Central memory CD8-positive, alpha-beta T cell (primary cell): ENCODE measurements at places on chromosomes 1 and 21.

DNA sequence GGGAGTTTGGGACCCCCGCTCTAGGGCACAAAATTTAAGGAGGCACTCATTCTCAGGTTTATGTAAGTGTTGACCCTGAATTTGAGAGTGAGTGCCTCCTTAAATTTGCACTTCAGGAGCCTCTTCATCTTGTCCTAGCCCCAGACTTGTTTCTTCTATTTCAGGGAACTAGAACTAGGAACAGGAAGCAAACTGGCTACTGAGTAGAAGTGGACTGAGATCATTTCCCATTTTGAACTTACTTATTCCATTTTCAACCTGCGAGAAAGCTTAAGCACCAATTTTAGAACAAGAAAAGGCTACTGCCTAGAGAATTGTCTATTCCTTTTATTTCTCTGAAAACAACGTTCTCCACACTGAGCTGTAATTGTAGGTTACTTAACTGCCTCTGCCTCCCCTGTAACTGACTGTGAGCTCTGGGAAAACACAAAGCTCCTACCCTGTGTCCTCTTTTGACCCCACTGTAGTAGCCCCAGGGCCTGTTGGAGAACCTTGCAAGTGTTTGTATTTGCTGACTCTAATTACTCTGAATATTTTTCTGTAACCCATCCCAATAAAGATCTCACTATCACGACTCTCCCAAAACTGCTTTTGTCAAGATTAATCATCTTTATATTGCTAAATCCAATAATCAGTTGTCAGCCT, 2.5 kb downstream of the PPT1 start:
- no peak for DNase-seq
- peaks cover 21% of the 10 kb centered on the region for H3K36me3 ChIP-seq

DNA sequence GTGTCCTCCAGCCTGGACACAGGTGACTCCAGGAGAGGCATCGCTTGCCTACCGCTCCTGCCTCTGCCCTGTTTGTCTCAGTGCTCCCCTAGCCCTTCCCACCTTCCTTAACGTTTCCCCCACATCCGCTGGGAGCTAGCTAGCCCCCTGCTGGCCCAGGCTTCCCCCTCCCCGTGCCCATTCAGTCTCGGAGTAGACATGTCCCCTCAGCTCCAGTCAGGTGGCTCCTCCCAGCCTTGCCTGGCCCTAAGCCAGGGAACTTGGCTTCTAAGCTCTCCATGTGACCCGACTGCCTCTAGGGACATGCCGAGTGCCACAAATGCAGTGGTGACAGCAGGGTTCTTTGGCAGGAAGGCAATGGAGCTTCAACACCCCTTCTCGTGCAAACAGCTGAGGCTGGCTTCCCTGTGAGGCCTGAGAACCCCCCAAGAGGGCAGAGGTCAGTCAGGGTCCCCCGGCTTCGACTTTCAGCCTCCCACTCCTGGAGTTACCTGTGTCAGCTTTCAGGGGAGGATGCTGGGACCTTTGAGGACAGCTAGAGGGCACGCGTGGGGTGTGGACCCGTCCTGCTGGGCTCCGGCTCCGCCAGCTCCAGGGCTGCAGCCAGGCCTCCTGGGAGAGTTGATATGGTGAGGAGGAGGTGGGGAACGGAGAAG, 16.2 kb downstream of the DRAXIN start:
- no peak for DNase-seq
- no peak overlapping the region for H3K4me3 ChIP-seq
- no peak overlapping the region for H3K27ac ChIP-seq
- peaks cover 9% of the 10 kb centered on the region for H3K27me3 ChIP-seq
- peaks cover 2% of the 10 kb centered on the region for H3K36me3 ChIP-seq

DNA sequence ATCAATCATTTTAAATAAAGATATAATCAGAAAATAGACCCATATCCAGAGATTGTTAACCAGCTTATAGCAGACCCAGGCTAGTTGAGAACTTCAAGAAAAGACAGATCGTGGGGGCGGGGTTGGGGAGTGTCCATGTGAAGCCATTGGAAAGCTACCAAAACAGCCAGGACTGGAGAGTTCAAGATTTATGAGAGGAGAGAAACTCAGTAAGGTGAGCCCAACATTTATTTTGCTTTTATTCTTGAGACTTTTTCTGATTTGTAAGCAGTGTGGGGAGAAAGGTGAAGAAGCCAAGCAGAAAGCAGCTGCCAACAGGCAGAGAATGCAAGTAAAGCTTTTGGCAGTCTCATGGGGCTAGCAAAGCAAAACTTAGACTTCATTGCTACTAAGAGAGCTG, 179.9 kb downstream of the VPS13D start:
- no peak overlapping the region for H3K27ac ChIP-seq
- no peak for DNase-seq
- peaks cover 13% of the 10 kb centered on the region for H3K36me3 ChIP-seq
- no peaks in the 10 kb centered on the region for H3K27me3 ChIP-seq

- H3K27me3 ChIP-seq: peaks cover 21% of the 10 kb centered on the region
- no peak overlapping the region for H3K4me3 ChIP-seq
- no peak for DNase-seq
Observed at GRCh38 chr1:178962853-178963711, 62.6 kb upstream of the FAM20B start.

DNA sequence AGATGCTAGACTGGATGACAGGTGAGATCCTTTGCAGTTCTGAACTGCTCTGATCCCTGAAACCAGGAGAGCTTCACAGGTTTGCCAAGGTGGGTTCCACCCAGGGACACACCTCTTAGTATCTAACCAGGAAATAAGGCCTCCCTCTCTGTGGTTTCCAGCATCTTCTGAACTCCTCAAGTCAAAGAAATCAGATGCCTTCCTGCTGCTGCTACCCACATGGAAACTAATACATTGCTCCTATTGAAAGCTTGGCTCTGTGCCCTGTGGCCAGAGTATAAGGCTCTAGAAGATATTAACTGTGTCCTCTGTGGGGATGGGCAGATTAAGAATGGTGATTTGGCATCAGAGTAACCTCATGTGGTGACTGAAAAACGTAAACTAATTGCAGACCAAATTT, 75.0 kb upstream of the MRPS6 start:
- no peak overlapping the region for H3K27ac ChIP-seq
- peaks cover 1% of the 10 kb centered on the region for H3K36me3 ChIP-seq
- no peaks in the 10 kb centered on the region for H3K27me3 ChIP-seq
- no peak for DNase-seq

GRCh38 chr1:59976194-59977074, 49.9 kb upstream of the CYP2J2 start:
- H3K27ac ChIP-seq: no peak overlapping the region
- H3K4me1 ChIP-seq: peaks cover 3% of the 10 kb centered on the region
- peaks cover 4% of the 10 kb centered on the region for H3K36me3 ChIP-seq
- peaks cover 54% of the 10 kb centered on the region for H3K27me3 ChIP-seq
- DNase-seq: peak; percentile 16
- H3K4me3 ChIP-seq: no peak overlapping the region

DNA sequence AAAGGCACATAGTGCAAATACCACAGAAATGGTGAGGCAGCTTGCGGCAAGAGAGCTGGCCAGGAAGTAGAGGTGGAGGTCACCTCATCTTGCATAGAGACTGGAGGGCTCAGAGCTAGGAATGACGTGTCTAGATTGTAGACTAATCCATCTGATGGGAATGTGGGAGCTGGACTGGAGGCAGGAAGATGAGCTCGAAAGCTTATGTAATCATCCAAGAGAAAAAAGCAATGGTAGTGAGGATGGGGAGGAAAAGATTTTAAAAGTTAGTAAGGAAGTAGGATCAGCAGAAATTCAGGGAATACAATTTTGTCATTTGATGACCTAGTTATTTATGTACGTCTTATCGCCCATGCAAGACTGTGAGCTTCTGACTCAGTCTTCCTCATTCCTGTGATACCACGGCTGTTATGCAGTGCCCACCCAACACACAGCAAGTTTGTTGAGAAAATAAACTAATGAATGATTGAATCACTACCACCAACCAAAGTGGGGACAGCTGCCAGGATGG, 123.9 kb downstream of the RRAGC start:
- no peak overlapping the region for H3K4me3 ChIP-seq
- no peak for DNase-seq
- H3K27ac ChIP-seq: no peak overlapping the region
- no peaks in the 10 kb centered on the region for H3K4me1 ChIP-seq

GRCh38 chr1:24226749-24227148, 39.7 kb upstream of the IFNLR1 start:
- H3K4me1 ChIP-seq: peaks cover 13% of the 10 kb centered on the region
- H3K4me3 ChIP-seq: no peak overlapping the region

DNA sequence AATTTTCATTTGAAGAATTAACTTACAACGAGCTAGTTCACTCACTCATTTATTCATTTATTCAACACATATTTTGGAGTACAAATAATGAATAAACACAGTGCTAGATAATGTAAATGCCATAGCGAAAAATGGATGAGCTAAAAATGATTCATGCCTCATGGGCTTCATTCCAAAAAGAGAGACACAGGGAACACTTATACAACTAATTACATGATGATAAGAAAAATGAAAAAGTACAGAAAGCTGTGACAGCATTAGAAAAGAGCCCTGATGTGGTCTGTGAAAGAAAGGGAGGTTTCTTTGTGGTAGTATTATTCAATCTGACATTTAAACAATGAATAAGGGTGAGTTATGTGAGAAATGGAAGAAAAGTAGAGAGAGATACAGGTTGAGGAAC, 726.4 kb downstream of the AMY1C start:
- no peaks in the 10 kb centered on the region for H3K27me3 ChIP-seq
- H3K27ac ChIP-seq: no peak overlapping the region
- no peak for DNase-seq
- H3K4me1 ChIP-seq: no peaks in the 10 kb centered on the region
- no peaks in the 10 kb centered on the region for H3K36me3 ChIP-seq

DNA sequence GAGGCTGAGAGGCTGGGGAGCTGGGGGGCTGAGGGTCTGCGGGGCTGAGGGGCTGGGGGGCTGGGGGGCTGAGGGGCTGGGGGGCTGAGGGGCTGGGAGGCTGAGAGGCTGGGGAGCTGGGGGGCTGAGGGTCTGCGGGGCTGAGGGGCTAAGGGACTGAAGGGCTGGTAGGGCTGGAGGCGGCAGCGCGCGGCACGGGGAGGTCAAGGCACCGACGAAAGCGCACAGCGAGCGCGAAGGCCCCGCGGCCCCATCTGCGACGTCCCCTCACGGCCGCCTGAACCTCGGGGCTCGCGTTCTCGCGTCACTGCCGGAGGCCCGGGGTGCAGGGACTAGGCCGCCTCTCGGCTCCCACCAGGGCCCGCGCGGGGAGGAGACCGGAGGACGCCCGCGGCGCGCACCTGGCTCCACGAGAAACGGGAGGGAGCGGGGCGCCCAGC, 356 bp downstream of the INTS11 start:
- H3K27ac ChIP-seq: peak overlapping the region; percentile 89
- no peak for DNase-seq
- H3K36me3 ChIP-seq: peaks cover 18% of the 10 kb centered on the region
- H3K27me3 ChIP-seq: no peaks in the 10 kb centered on the region
- H3K4me1 ChIP-seq: peaks cover 36% of the 10 kb centered on the region
- H3K4me3 ChIP-seq: peak overlapping the region; percentile 84

GRCh38 chr1:6685381-6685780, 16.2 kb downstream of the DNAJC11 start:
- H3K27ac ChIP-seq: no peak overlapping the region
- H3K4me3 ChIP-seq: no peak overlapping the region
- peaks cover 22% of the 10 kb centered on the region for H3K4me1 ChIP-seq
- no peaks in the 10 kb centered on the region for H3K27me3 ChIP-seq

DNA sequence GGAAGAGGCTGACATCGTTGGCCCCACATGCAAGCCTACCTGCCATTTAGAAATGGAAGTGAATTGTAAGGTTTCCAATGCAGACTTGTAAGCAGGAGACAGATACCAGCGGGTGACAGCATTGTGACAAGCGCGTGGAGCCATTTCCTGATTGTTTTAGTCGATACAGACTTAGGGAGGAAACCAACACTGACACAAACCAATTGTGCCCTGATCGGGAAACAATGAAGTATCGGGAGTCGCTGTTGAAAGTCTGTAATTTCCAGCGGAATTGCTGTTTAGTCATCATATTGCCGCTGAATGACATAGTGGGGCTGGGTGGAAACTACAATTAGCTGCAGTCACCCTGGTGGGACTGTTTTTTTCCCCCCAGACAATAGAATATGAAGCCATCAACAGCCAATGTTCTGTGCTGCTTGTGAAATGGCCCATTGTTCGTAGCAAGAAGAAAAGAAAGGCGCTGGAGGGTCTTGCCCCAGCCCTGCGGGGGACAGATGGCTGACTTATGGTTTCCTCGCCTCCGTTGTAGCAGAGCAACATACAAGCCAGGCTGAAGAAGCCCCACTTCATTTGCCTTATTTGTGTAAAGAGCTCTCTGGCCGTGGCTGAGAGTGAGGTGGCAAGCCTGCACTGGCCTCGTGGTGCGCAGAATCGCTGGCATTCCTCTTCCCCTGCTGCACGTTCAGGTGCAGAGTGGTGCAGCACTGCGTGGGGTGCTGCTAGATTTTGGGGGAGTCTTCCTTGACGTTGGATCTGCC, 462.7 kb downstream of the CAMTA1 start:
- H3K4me3 ChIP-seq: no peak overlapping the region
- DNase-seq: no peak
- no peaks in the 10 kb centered on the region for H3K4me1 ChIP-seq
- H3K36me3 ChIP-seq: no peaks in the 10 kb centered on the region
- no peak overlapping the region for H3K27ac ChIP-seq

GRCh38 chr1:217747156-217747769, 116.1 kb downstream of the SPATA17 start:
- no peaks in the 10 kb centered on the region for H3K36me3 ChIP-seq
- DNase-seq: no peak
- no peak overlapping the region for H3K27ac ChIP-seq
- H3K4me3 ChIP-seq: no peak overlapping the region
- no peaks in the 10 kb centered on the region for H3K27me3 ChIP-seq
- no peaks in the 10 kb centered on the region for H3K4me1 ChIP-seq

DNA sequence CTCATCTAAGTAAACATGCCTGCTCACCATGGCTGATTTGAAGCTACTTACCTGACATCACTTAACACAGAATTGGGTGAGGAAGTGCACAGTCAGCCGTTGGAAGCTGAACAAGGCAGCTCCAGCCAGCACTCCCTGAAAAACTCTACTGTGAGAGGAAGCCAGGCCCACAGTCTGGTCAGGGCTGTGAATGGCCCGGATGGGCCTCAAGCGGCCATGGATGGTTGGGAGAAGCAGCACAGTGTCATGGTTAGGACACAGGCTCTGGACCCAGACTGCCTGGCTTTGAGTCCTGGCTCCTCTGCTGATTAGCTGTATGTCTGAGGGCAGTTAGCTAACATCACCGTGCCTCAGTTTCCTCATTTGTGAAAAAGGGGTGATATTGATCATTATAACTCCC, 267.8 kb downstream of the GRIK3 start:
- H3K27me3 ChIP-seq: peaks cover 38% of the 10 kb centered on the region
- H3K36me3 ChIP-seq: peaks cover 3% of the 10 kb centered on the region
- H3K4me1 ChIP-seq: no peaks in the 10 kb centered on the region
- H3K27ac ChIP-seq: no peak overlapping the region

DNA sequence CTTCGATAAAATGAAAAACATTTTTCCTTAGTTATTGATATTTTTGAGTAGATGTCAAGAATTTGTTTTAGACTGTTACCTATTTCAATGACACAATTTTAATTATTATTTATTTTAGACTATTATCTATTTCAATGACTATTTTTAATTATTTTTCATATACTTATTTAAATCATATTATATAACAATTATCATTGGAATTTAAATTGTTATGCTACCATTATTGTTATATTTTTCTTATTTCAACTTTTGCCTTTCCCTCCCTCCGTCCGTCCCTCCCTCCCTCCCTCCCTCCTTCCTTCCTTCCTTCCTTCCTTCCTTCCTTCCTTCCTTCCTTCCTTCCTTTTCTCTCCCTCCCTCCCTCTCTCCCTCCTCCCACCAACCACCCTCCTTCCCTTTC, 229.3 kb downstream of the GRIK1 start:
- no peaks in the 10 kb centered on the region for H3K27me3 ChIP-seq
- H3K4me3 ChIP-seq: no peak overlapping the region
- H3K4me1 ChIP-seq: no peaks in the 10 kb centered on the region
- no peaks in the 10 kb centered on the region for H3K36me3 ChIP-seq
- no peak for DNase-seq
